ENCODE measurements at places on chromosomes 5 and 9.

DNA sequence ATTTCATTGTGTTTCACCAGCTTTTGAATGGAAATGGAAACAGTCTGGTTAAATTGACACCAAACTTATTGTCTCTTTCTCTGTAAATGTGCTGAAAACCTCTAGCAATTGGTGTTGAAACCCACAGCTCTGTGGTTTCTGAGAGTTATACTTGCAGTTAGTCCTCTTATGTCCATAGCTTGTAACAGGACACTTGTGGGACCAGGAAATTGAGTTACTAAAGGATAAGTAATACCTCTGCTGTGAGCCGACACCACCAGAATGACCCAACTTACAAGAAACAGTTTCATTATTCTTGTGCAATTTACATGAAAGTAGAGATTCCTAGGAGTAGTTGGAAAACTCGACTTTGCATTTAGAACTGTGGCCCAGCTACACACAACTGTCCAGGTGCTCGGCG is 191.5 kb downstream of the CFAP90 start:
- DNase-seq, result no peak

GRCh38 chr5:100755435-100755834 is 147.6 kb downstream of the ST8SIA4 start:
- DNase-seq, result no peak

DNA sequence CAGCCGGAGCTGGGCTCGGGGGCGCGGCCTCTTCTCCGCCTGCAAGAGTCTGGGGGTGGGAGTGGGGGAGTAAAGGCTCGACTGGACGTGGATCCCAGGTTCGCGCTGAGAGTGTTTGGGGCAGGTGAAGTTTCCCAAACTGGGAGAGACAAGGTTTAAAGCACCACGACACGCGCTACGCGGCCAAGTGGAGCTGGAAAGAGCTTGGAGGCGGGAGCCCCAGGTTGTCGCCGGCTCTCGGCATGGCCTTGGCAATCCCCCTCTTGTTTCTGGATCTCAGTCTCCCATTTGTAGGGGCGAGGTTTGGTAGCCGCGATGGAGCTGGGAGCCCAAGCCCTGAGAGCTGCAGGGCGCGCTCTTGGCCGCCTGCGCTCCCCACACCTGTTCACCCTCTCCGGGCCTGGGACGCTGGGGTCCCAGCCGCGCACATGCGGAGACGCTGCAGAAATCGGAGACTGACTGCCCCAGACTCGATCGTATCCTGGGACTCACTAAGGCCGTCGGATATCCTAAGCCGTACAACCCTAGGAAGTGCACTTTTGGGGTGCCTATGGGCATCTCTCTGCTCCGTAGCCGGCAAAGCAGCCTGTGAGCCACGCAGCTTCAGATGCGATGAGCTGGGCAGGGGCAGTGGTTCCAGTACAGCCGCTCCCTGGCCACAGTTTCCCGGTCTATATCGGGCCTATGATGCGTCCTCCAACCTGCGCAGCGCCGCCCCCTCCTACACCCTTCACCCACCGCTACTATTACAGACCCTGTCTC is 937 bp downstream of the TMOD1 start:
- no peak for DNase-seq

DNA sequence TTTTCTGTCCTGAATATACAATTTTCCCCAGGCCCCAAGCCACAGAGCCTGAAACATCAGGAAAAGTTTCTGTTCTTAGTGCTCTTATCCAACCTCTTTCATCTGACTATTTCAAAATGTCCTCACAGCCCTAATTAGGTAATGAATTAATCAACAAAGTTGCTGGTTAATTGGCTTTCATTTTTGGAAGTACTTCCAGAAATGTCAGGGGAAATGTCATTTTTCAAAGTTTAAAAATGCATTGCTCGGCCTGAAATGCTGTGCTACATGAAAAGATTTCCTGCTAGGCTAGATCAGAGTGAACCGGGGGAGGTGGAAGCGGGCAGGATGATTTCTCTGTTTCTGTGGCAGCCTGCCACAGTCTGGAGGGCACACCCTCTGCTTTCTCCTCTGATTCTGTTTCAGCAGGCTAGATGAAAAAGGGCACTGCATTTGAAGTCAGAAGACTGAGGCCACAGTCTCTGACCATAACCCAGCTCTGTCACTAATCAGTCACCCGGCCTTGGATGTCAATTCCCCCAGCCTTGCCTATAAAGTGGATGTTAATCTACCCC is 55.9 kb upstream of the BARX1 start:
- no peak for DNase-seq

DNA sequence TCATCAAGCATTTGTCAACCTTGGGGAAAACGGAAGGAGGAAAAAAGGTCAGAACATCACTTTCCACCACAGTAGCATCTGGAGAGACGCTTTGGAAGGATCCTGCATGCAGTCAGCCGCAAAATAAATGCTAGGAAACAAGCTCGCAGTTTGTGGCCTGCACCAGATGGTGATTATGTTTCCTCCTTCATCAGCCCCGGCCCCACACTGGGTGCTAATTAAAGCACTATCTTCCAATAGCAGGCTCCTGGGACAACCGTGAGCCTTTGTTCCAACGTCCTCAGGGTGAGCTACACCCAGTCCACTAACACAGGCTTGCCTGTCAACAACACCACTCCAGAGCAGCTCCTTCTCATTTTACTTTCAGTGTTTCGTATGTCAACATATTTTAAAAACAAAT is 64.0 kb downstream of the RNF130 start:
- no peak for DNase-seq
